ENCODE measurements at places on chromosomes 5 and 9. TPM values are rescaled to one million over a fixed set of nuclear protein-coding genes. Genes with fewer than 3 reads are reported as not detected.

The TNC gene
- total RNA-seq: 6.9 TPM

The C9orf152 gene
- not detected for total RNA-seq

GRCh38 chr5:171569065-171569712, 149.7 kb downstream of the FGF18 start:
- DNase-seq: no peak

- DNase-seq: no peak
These were observed 199.9 kb upstream of the PIK3R1 start for GRCh38 chr5:68015381-68016302.

DNA sequence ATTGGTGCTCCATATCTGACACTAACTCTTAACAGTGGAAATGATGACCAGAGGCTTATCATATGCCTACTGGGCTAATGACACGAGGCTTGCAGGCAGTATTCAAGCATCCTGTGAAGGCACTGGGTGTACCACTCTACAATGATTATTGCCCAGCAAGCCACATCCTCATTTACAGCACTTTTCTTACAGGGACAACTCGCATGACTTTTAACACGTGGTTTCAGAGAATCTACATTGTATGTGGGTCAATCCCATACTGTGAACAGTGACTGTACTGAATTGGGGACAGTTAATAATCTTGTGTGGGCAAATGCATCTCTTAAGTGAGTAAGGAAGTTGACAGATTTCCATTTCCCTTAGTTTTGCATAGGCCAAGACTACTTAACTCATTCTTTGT, 260.0 kb downstream of the TRPM3 start:
- no peak for DNase-seq

GRCh38 chr5:151156507-151157420, 815 bp downstream of the ANXA6 start:
- DNase-seq: no peak

DNA sequence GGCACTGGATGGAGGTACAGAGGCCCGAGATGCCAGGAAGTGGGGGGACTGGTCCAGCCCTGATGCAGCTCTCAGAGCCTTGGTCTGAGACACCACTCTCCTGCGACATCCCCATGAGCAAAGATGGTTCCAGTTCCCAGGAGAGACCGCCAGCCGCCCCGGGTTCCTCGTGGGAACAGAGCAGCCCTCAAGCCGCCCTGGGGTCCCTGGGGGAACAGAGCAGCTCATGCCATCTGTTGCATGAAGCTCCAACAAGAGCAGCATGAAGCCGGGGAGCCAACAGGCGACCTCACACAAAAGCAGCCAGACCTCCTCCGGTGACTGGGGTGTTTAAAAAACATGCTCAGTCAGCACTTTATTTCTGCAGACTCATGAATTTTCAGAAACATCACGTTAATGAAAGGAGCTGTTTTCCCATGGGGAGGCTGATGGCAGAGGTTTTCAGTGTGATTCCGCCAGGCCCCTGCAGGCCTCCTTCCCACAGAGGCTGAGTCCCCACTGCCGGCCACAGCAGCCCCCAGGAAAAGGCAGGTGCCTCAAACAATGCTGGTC, 6.2 kb downstream of the SLC6A18 start:
- DNase-seq: no peak

GRCh38 chr5:174348311-174348981, 302.9 kb downstream of the NSG2 start:
- no peak for DNase-seq

- DNase-seq: no peak
These were observed 103.8 kb upstream of the SLC1A3 start for GRCh38 chr5:36502608-36503007.

DNA sequence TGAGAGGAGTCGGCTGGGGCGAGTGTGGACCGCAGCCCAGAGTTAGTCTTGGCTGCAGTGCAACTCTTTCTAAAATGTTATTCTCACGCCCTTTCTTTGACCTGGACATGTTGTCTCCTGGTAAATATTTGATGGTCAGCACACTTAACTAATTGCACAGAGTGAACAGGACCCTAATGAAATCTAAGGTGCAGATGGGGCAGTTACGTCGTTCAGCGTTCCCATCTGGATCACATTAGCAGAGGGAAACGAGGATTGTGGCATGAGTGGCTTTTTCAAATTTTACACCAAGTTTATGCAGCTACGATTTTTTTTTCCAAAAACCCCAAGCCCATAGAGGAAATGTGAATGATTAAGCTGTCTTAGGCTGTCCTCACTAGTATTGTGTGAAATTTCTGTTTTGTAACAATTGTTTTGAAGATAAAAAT, 483 bp downstream of the C9orf85 start:
- DNase-seq: no peak

DNA sequence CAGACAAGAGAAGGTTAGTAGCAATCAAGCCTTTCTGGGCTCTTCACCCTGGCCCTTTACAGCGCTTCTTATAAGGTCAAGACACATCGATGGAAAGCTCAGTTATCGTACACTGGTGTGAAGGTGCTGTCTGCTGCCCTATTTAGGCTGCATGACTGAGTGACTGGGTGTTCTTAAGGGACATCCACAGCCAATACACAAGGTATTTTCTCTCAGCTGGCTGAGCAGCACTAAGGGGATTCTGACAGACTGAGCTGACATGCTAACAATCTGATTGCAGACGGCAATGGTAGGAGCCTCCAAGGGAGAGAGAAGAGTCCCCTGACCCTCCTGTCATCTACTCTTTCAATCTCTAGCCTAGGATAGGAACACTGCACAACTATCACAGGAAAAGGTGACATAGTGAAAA, 577.9 kb downstream of the ISL1 start:
- no peak for DNase-seq

DNA sequence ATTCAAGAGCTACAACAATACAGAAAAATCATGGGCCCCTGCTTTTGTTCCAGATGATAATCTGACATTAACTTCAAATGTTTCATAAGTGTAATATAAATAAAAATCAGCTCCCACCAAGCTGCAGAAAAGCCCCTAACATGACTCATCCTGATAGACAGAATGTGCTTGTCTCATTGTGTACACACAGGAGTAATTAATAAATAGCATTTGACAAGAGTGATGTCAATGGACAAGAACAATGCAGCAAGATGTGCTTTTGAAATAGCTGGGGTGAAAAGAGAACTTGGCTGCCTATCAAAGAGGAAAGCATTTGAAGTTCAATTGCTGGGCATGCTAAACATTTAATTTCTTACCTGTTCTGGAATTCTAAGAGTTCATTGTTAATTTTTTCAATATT, 79.2 kb downstream of the DNAH5 start:
- DNase-seq: no peak

GRCh38 chr5:39025456-39025855, 48.7 kb downstream of the RICTOR start:
- DNase-seq: no peak
